Astrocyte (in vitro differentiated cells and primary cell): ENCODE measurements at places on chromosomes 5 and 9.

DNA sequence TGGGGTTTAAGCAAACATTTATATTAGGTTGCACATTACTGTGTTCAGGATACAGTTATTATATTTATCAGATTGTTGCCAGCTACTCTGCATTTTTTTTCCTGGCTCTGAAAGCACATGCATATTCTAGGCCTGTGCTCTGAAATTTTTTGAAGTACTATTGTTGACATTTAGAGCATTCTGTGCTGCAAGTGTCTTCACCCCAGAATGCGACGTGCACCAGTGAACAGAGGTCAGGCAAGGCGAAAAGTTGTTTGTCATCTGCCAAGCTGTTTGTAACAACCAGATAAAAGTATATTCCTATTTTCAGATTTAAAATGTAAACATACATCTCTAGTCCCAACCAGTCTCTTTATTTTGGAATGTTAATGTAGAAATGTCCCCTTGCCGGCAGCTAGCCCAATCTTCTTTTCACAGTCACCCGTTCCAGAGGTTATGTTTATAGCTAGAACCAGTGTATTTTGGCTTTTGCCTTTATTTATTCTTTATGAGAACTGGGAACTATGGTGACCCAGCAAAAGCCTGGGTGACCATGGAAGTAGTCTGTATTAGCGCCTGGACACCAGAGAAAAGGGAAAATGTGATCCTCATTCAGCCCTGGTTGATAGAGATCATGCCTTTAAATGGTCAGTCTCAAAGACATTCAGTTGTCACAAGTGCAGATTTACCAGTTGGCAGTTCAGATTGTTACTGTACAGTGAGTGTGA is 84.6 kb downstream of the NDUFAF2 start:
- DNase-seq = no peak

DNA sequence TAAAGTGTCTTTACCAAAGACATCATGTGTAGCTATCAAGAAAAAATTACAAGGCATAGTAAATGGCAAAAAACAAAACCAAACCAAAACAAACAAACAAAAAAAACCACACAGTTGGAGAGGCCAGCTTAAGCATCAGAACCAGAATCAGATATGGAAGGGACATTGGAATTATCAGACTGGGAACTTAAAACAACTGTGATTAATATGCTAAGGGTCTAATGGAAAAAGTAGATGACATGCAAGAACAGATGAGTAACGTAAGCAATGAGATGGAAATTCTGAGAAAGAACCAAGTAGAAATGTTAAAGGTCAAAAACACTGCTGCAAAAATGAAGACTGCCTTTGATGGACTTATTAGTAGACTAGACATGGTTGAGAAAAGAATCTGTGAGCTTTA is 75.9 kb downstream of the FBXO38 start:
- DNase-seq = no peak

DNA sequence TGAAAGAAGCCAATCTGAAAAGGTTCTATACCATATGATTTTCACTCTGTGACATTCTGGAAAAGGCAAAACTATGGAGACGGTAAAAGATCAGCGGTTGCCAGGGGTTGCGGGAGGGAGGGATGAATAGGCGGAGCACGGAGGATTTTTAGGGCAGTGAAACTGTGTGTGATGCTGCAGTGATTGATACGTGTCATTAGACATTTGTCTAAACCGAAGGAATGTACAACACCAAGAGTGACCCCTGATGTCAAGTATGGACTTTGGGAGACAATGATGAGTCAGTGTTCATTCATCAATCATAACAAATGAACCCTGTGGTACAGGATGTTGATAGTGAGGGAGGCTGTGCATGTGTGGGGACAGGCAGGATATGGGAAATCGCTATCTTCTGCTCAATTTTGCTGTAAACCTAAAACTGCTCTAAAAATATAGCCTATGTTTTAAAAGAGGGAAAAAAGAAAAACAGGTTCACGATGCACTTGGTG is 34.4 kb downstream of the ERGIC1 start:
- DNase-seq = peak; percentile 74

GRCh38 chr9:104009826-104010225 is 84.3 kb upstream of the SMC2 start:
- no peak for DNase-seq

- DNase-seq = no peak
These were observed 193.0 kb downstream of the XRCC4 start for GRCh38 chr5:83270311-83270710.
